ENCODE measurements at places on chromosomes 16 and 17.
A peak's percentile ranks its signal among the peaks of the same experiment; 100 is the strongest.

DNA sequence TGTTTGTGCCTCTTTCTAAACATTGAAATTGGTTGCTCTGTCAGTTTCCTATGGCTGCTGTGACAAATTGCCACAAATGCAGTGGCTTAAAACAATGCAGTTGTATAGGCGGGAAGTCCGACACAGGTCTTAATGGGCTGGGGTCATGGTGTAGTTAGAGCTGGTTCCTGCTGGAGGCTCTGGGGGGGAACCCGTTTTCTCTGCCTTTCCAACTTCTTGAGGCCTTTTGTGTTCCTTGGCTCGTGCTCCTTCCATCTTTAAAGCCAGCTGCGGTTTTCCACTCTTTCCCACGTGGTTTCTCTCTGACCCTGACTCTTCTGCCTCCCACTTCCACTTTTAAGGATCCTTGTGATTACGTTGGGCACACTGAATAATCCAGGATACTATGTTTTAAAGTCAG is 12.5 kb downstream of the EPN2 start:
- peaks cover 13% of the 10 kb centered on the region for H3K4me1 ChIP-seq
- no peak overlapping the region for H3K27ac ChIP-seq

DNA sequence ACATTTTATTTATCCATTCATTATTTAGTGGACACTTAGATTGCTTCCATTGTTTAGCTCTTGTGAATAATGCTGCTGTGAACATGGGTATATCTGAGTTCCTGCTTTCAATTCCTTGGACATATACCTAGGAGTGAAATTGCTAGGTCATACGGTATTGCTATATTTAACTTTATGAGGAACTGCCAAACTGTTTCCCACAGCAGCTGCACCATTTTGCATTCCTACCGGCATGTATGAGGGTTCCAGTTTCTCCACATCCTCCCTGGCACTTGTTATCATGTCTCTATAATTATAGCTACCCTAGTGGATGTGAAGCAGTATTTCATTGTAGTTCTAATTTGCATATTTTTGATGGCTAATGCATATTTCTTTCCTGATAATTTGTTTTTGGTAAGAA is 23.7 kb upstream of the DRG2 start:
- no peaks in the 10 kb centered on the region for H3K4me1 ChIP-seq
- no peaks in the 10 kb centered on the region for H3K27me3 ChIP-seq
- no peak overlapping the region for H3K27ac ChIP-seq

DNA sequence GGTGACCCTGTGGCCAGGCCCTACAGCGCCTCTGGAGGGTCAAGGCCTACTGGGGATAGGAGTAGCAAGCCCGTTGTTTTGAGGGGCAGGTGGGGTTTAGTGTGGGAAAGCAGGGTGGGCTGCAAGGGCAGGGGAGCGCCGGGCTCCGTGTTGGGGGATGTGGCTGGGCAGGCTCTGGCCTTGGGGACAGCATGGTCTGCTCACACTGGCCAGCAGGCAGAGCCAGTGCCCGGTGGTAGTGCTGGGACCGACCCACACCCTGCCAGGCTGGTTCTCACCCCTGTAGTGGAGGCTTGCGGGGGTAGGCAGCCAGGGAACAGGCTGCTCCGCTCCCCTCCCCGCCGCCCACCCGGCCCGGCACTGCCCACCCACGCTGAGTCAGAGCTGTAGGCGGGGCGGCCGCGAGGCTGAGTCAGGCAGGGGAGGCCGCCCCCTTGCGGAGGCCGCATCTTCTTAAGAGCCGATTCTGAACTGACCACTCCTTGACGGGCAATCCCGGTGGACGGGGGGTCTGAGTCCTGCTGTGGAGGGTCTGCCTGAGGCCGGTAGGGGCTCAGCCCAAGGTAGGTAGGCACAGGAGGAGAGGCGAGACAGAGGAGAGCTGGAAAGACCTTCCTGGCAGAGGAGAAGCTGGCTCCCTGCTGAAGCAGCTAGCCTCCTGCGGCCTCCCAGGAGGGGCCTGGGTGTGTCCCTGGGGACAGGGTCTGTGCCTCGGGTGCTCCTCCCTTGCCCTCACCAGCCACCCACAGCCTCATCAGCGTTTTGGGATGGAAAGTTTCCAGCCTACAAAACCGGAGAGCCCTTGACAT is 62.4 kb downstream of the BAIAP2 start:
- no peaks in the 10 kb centered on the region for H3K27me3 ChIP-seq
- H3K4me3 ChIP-seq, result no peak overlapping the region
- peak; percentile 77 for DNase-seq
- H3K36me3 ChIP-seq, result no peaks in the 10 kb centered on the region
- peaks cover 7% of the 10 kb centered on the region for H3K4me1 ChIP-seq

DNA sequence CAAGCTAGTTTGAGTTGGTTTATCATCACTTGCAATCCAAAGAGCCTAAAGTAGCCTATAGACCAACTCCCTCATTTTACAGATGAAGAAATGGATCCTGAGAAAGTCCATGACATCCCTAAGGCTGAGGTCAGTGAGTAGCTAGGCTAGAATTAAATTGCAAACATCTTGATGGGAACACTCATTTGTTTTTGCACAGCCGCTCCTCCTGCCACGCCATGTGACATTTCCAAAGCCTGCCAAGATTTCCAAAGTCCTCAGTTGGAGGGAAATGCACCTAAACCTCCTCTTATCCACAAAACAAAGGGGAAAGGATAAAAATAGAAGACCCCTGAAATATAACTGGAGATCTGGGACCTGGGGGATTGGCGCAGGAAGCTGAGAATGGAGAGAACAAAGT is 15.0 kb downstream of the TMEM92 start:
- H3K27me3 ChIP-seq, result no peaks in the 10 kb centered on the region
- no peaks in the 10 kb centered on the region for H3K36me3 ChIP-seq
- H3K27ac ChIP-seq, result no peak overlapping the region

DNA sequence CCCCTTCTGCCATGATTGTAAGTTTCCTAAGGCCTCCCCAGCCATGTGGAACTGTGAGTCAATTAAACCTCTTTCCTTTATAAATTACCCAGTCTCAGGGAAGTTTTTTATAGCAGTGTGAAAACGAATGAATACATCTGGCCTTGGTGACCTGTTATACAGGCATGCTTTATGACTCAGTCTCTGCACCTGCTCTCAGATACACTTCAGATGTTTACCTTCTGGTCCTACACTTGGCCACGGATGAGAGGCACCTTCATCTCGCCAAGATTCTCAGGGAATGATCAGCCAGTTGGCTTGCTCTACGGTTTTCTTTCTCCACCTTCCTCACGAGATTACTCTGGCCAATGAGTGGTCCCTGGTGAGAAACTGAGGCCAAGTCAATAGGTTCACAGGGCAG is 304.7 kb downstream of the CA10 start:
- no peaks in the 10 kb centered on the region for H3K36me3 ChIP-seq
- H3K4me1 ChIP-seq, result no peaks in the 10 kb centered on the region
- no peak overlapping the region for H3K27ac ChIP-seq
- no peaks in the 10 kb centered on the region for H3K27me3 ChIP-seq

DNA sequence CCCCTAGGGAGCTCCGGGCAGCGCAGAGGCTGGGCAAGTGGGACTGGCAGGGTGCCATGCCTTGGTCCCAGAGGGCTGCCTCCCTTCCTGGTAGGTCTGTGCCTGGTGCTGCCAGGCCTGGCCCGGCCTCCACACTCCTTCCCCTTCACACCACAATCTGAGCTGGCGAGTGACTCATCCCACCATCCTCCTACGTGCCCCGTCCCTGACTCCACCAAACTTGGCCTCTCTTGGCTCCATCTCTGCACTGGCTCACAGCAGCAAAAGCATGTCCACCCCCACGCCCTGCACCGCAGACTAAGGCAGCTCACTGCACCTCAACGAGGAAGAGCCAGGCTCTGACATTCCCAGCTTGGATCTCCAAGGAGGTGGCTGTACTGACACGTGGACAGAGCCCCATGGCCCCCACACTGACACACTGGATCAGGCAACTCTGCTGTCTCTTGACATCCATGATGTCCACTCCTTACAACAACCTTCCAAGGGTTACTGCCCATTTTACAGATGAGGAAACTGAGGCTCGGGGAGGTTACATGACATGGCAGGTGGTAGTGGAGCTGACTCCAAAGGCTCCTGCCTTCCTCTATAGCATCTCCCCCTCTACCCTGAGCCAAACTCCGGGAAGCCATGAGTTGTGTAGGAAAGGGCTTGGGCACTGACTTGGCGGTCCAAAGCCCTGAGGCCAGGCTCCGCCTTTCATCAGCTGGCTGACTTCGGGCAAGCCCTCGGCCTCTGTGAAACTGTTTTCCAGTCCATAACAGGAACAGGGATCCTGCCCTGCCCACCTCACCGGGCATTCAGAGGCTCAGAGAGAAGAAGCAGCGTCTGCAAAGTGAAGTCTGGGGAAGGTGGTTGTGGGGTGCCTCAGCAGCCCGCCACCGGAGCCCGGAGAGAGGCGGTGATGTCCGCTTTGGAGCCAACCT is 20.1 kb upstream of the KRT19 start:
- no peaks in the 10 kb centered on the region for H3K4me1 ChIP-seq
- no peak overlapping the region for H3K4me3 ChIP-seq
- no peak for DNase-seq
- no peak overlapping the region for H3K27ac ChIP-seq

GRCh38 chr16:11308493-11309283 is 27.6 kb upstream of the PRM1 start:
- DNase-seq, result no peak
- H3K4me1 ChIP-seq, result peaks cover 7% of the 10 kb centered on the region
- H3K36me3 ChIP-seq, result no peaks in the 10 kb centered on the region
- H3K27me3 ChIP-seq, result no peaks in the 10 kb centered on the region
- H3K4me3 ChIP-seq, result no peak overlapping the region

- H3K4me3 ChIP-seq, result no peak overlapping the region
- H3K27me3 ChIP-seq, result no peaks in the 10 kb centered on the region
- no peak overlapping the region for H3K27ac ChIP-seq
- no peaks in the 10 kb centered on the region for H3K36me3 ChIP-seq
- no peak for DNase-seq
Observed at GRCh38 chr17:72906306-72906705, 186.2 kb downstream of the SLC39A11 start.

GRCh38 chr17:55116440-55116914 is 147.9 kb downstream of the STXBP4 start:
- H3K36me3 ChIP-seq, result no peaks in the 10 kb centered on the region
- no peak overlapping the region for H3K27ac ChIP-seq
- H3K4me3 ChIP-seq, result no peak overlapping the region
- no peaks in the 10 kb centered on the region for H3K4me1 ChIP-seq

DNA sequence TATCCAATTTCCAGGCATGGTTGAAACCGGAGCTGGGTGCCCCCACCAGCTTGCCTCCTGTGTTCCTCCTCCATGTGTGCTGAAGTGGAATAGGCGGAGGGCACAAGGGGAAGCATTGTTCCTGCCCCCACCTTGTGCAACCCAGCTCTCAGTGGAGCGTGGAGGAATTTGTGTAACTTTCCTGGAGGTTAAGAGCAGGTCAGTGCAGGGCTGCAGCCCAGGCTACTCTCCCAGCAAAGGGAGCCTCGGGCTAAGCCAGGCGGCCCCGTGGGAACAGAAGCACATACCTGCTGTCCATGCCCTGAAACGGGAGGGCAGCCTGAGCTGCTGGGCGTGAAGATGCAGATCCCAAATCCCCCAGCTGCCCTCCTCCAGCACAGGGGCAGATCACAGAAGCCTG is 158.8 kb upstream of the LHX1 start:
- H3K4me3 ChIP-seq, result no peak overlapping the region
- H3K27ac ChIP-seq, result no peak overlapping the region
- H3K4me1 ChIP-seq, result no peaks in the 10 kb centered on the region

All from mesendoderm (in vitro differentiated cells).